ENCODE measurements at places on chromosomes 6 and 20.

- DNase-seq: no peak
These were observed 27.4 kb downstream of the ANKS1A start for GRCh38 chr6:34916348-34916967.

GRCh38 chr20:60470366-60470765 lies 512.1 kb downstream of the CDH26 start:
- no peak for DNase-seq

GRCh38 chr6:93213028-93213427 lies 206.3 kb downstream of the EPHA7 start:
- DNase-seq: no peak

DNA sequence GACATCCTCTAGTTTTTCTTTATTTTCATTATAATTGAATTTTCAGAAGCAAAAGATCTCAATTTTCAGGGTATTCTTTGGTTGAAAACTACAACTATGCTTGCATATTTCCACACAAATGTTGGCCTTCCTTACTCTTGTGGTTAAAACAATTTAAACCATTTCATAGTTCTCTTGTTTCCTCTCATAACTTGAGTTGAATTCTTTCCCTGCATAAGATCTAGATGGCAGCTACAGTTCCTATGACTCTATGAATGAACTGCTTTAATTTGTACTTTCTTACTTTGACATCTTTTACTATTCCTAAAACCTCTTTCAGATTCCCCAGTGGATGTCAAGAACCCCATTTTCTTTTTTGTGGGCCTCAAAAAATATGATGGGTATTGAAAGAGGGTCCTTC lies 564.5 kb downstream of the NKAIN2 start:
- DNase-seq: no peak

DNA sequence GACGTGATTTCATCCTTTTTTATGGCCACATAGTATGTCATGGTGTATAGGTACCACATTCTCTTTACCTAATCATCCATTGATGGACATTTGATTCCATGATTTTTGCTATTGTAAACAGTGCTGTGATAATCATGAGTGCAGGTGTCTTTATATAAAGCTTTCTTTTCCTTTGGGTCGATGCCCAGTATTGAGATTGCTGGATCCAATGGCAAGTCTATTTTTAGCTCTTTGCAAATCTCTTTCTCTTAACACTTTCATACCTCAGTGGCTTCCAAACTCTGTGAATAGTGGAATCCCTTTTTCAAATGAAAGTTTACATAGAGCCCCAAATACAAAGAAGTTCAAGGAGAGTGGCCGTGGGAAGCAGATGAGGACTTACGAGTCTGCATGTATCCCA lies 105.8 kb upstream of the SPTLC3 start:
- no peak for DNase-seq

- DNase-seq: no peak
These were observed 201.2 kb upstream of the SHLD1 start for GRCh38 chr20:5548902-5549599.

Measured in activated T-helper 1 cell treated with anti-CD3 and anti-CD28 coated beads, Interleukin-2, amount 50 U/mL, for 16 hours (primary cell).